Left ventricle myocardium superior (tissue), 1 donor: ENCODE measurements at places on chromosomes 1 and 21.

DNA sequence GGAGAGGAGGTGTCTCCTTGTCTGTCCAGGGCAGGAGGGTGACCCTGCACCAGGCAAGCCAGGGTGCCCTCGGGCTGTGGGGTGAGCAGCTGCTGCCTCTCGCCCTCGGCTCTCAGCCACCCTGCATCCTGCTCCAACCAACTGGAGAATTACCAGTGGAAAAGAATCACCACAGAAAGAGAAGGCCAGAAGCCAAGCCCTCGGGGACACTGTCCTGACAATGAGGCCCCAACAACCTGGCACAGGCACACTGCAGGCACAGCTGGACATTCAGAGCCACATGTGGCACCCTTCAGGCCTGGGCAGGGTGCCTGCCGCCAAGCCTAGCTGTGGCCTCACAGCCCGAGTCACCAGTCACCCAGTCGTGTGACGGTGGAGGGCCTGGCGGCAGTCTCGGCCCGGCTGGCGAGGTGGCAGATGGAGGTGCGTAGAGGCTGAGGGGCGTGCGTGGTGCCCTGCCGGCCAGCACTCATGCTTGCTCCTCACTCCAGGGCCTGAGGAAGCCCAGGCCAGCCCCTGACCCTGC lies 12.0 kb downstream of the MEGF6 start:
- no peak for DNase-seq

DNA sequence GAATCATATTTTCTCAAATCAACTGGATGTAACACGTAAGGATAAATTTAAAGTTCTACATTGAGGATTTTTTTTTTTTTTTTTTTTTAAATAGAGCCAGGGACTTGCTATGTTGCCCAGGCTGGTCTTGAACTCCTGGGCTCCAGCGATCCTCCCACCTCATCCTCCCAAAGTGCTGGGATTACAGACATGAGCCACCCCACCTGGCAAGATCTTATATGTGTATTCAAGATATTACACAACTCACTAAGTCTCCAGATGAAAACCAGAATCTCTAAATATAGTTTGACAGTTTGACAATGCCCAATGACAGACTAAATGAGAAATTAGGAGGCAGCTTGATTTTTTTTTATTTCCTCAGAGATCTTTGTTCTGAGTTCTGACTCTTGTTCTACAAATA lies 6.8 kb downstream of the YY1AP1 start:
- DNase-seq: no peak

- DNase-seq: no peak
These were observed 50.0 kb upstream of the LRRC3 start for GRCh38 chr21:44405091-44405947.

DNA sequence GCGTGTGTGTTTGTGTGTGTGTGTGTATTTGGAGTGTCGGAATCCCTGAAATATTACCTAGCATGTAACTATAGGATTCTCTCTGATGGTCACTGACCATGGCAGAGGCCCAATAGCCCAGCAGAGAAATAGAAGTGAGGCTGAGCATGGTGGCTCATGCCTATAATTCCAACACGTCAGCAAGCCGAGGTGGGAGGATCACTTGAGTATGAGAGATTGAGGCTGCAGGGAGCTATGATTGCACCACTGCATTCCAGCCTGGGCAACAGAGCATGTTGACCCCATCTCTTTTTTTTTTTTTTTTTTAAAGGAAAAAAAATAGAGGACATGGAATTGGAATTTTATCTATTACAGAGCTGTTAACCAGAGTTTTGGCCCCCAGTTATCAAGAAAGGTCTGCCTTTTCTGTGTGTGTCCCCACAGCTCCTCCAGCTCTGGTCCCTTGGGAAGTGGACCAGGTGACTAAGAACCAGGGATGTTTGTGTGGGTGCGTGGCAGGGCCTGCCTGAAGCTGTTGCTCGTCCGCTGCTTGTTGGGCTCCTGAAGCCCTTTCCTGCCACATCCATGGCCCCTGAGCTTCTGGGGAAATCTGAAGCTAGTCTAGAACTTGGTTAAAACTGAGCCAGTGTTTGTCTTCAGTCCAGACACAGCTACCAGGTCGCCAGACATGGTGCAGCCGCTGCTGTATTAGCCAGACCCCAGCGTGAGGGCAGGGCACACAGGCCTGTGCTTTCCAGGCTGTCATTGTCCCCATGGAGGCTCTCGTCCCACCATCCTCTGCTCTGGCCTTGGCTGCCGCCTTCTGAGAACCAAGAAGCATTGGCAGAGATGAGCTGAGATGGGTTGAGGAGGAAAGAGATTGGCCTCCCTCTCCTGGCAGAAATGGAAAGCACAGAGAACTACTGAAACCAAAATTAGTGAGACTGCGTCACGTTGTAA lies 25.5 kb downstream of the CAPN9 start:
- DNase-seq: peak; percentile 65

DNA sequence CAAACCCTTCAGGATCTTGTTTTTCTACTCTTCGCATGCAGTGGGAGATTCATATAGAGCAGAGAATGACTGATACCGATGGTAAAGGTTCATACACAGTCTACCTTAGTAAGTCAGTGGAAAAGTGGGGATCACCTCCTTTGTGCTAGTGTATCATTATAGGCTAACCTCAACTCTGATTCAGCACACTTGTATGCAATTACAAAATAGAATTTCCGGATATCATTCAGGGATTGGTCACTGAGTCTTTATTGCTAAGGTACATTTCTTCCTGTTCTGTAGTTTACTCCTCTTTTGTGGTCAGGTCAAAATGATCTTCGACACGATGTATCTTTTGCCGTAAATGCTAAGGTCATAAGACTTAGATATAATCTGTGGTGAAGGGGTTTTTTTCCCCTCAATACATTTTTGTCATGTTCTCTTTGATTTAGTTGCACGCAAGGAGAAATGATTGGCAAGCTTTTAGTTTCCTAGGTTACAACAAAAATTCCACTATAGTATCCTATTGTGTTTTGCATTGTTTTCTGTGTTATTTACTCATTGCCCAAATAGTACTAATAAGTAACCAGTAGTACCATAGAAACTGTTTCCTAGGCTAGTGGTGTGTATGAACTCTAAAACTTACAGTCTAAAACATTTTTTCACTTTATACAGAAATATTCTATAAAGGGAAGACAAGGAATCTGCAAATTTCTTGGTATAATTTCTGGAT lies 35.7 kb upstream of the PLA2G4A start:
- DNase-seq: no peak

DNA sequence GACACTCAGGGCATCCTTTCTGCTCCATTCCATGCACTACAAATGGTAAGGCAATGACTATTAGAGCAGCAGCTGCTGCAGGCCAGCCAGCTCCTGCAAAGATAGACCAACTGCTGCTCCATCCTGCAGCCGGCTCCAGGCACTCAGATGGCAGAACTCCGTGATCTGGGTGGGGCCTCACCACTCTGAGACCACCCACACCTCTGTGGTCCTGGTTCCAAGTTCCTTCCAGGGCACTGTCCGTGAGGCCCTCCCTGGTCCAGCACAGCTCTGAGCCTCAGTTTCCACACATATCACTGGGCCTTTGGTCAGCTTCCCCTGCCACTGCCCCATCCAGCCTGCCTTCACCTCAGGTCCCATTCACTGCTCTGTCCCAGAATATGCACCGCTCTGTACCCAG lies 114.7 kb downstream of the DMRTB1 start:
- no peak for DNase-seq

GRCh38 chr1:180631194-180631765 lies 542 bp upstream of the XPR1 start:
- DNase-seq: no peak

DNA sequence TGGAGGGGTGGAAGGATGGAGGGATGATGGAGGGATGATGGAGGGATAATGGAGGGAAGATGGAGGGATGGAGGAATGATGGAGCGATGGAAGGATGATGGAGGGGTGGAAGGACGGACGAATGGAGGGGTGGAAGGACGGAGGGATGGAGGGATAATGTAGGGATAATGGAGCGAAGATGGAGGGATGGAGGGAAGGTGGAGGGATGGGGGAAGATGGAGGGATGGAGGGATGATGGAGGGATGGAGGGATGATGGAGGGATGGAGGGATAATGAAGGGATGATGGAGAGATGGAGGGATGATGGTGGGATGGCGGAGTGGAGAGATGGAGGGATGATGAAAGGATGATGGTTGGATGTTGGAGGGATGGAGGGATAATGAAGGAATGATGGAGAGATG lies 61.3 kb downstream of the KCNAB2 start:
- DNase-seq: no peak

- peak; percentile 54 for DNase-seq
These were observed 28.5 kb downstream of the PGM1 start for GRCh38 chr1:63621698-63622097.

- peak; percentile 63 for DNase-seq
These were observed 19.9 kb downstream of the AGPAT3 start for GRCh38 chr21:43884861-43885417.
